Natural killer cell treated with Interleukin-12 subunit alpha and Interleukin-12 subunit beta and Interleukin-15 and Interleukin-18, amount 100 ng/mL, for 72 hours (primary cell): ENCODE measurements at places on chromosomes 3 and 15.

GRCh38 chr3:170054204-170054603 is 16.4 kb downstream of the GPR160 start:
- H3K27ac ChIP-seq = peak overlapping the region; percentile 92
- H3K4me3 ChIP-seq = peak overlapping the region; percentile 84
- peaks cover 5% of the 10 kb centered on the region for H3K36me3 ChIP-seq
- peaks cover 2% of the 10 kb centered on the region for H3K27me3 ChIP-seq
- no peak for DNase-seq
- H3K4me1 ChIP-seq = peaks cover 46% of the 10 kb centered on the region

DNA sequence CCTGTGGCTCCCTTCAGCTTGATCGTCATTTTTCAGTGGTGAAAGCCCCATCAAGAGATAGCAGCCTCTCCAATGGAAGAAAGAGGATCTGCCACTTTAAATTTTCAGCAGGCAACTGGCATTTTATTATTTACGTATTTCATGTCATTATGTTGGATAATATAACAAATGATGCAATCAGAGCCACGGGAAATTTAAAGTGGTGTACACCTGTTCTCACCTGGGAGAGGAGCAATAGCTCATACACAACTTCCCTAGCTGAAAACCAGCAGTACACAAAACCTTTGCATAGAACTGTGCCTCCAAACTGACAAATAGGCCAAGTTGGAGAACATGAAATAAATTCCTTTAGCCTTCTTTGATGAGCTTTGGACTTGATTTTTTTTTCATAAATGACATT is 136.9 kb downstream of the SATB1 start:
- H3K27me3 ChIP-seq = peaks cover 8% of the 10 kb centered on the region
- H3K27ac ChIP-seq = no peak overlapping the region
- no peak for DNase-seq
- no peaks in the 10 kb centered on the region for H3K36me3 ChIP-seq
- no peak overlapping the region for H3K4me3 ChIP-seq
- no peaks in the 10 kb centered on the region for H3K4me1 ChIP-seq

DNA sequence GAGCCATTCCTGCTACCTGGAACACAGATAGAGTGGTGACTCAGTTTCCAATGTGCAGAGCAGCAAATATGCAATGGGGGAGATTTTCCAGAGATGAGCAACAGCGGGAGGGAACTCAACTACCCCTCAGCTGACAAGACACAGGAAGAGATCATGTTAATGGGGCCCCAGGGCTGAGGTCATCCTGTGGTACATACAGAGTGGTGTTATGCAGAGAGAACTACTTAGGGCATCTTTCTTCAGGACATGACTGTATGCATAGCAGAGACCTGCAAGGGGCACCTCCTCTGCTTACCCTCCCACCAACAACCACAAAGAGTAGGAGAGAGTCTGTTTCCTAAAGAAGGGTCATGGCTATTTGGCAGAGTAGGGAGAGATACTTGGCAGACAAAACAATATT is 6.8 kb upstream of the TBC1D5 start:
- peaks cover 15% of the 10 kb centered on the region for H3K4me1 ChIP-seq
- H3K36me3 ChIP-seq = no peaks in the 10 kb centered on the region
- no peaks in the 10 kb centered on the region for H3K27me3 ChIP-seq

DNA sequence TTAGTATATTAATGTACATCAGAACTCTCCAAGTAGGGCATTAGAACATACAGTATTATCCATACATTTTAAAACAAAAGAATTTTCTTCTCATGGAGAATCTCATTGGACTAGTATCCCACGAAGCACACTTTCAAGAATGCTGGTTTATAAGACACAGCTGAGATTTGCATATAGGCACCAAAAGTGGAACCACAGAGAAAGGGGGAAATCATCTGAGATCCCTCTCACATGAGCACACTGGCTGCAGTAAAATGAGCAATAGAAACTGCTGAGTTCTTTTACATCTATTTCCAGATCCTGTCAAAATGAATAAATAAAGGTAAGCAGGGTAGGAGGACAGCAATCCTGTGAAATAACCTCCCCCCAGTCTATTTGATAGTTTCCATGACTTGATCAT is 665.3 kb downstream of the FHIT start:
- H3K36me3 ChIP-seq = no peaks in the 10 kb centered on the region
- H3K27me3 ChIP-seq = no peaks in the 10 kb centered on the region
- no peak overlapping the region for H3K4me3 ChIP-seq

GRCh38 chr3:14236902-14237301 is 58.3 kb downstream of the LSM3 start:
- peaks cover 19% of the 10 kb centered on the region for H3K27me3 ChIP-seq
- no peak overlapping the region for H3K27ac ChIP-seq
- peaks cover 10% of the 10 kb centered on the region for H3K36me3 ChIP-seq

GRCh38 chr3:167084545-167084944 is 295.6 kb downstream of the ZBBX start:
- H3K27me3 ChIP-seq = no peaks in the 10 kb centered on the region
- no peak for DNase-seq
- H3K36me3 ChIP-seq = no peaks in the 10 kb centered on the region
- H3K4me1 ChIP-seq = no peaks in the 10 kb centered on the region
- H3K27ac ChIP-seq = no peak overlapping the region
- no peak overlapping the region for H3K4me3 ChIP-seq

DNA sequence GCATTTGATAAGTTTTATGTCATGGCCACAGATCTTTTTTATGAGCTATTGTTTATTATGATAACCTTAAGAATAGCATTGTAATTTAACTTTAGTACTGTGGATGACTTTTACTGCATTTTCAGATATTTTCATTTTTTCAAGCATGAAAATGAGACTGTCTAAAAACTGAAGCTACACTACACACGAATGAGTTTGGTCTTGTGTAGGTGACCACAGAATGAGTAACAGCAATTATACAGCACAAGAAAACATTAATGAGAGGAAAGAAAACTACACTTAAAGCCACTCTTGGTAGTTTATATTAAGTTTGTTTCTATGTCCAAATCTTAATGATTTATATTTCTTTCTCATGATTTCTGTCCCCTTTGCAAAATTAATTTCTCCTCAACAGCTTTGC is 809.2 kb downstream of the NAALADL2 start:
- H3K27ac ChIP-seq = no peak overlapping the region
- no peak overlapping the region for H3K4me3 ChIP-seq
- H3K36me3 ChIP-seq = no peaks in the 10 kb centered on the region
- no peak for DNase-seq
- H3K27me3 ChIP-seq = no peaks in the 10 kb centered on the region
- no peaks in the 10 kb centered on the region for H3K4me1 ChIP-seq

- H3K27ac ChIP-seq = no peak overlapping the region
- no peaks in the 10 kb centered on the region for H3K27me3 ChIP-seq
- no peaks in the 10 kb centered on the region for H3K4me1 ChIP-seq
- H3K4me3 ChIP-seq = no peak overlapping the region
Measured at GRCh38 chr3:155292133-155292532, 1.4 kb downstream of the STRIT1 start.

DNA sequence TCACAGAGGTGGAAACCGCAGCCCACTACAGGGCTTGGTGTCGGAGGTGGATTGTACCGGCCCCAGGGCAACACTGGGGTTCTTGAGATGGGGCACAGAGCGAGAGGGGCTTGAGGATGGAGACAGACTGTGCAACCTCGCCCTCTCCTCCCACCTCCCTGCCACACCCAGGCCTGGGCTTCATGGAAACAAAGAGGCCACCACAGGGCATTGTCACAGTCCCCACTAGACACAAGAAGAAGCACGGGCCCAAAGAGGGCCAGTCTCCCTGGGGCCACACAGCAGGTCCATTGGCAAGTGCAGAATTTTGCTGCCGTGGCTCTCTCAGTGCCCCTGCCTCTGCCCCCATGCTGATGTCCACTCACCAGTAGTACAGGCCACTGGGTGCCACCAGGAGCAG is 4.1 kb upstream of the CALML4 start:
- no peak for DNase-seq
- no peaks in the 10 kb centered on the region for H3K36me3 ChIP-seq
- no peak overlapping the region for H3K4me3 ChIP-seq
- no peaks in the 10 kb centered on the region for H3K27me3 ChIP-seq
- H3K4me1 ChIP-seq = peaks cover 7% of the 10 kb centered on the region
